ENCODE measurements at places on chromosomes 2 and 18. TPM values are rescaled to one million over a fixed set of nuclear protein-coding genes. Genes with fewer than 3 reads are reported as not detected.

- peak overlapping the region; percentile 99 for H3K27ac ChIP-seq
- DNase-seq, result no peak
- H3K4me1 ChIP-seq, result peaks cover 41% of the 10 kb centered on the region
- H3K27me3 ChIP-seq, result no peaks in the 10 kb centered on the region
Observed at GRCh38 chr2:84880395-84880644, 564 bp downstream of the TRABD2A start.

DNA sequence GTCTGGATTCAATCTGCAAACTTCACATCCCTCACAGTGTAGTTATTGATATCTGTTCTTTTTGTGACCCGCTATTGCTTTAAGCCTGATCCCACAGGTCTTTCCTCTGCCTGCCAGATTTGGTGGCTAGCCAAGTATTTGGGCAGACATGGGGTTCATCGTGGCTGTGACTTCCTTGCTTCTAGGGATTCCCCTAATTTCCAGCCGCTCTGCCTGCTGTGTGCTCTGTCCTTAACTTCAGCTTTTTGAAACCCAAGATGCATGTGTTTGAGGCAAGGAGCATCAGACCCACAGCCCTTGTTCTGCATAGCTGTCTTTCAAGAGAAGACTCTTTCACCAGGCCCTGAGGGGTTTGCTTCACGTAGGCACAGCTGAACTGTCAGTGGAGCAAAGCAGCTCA, 54.2 kb downstream of the NCAPH start:
- no peak overlapping the region for H3K27ac ChIP-seq
- DNase-seq, result no peak
- H3K4me3 ChIP-seq, result no peak overlapping the region

GRCh38 chr18:75612456-75612855, 185.0 kb upstream of the SMIM21 start:
- no peak overlapping the region for H3K27ac ChIP-seq
- peaks cover 13% of the 10 kb centered on the region for H3K27me3 ChIP-seq
- no peaks in the 10 kb centered on the region for H3K4me1 ChIP-seq
- no peak for DNase-seq
- H3K36me3 ChIP-seq, result no peaks in the 10 kb centered on the region
- H3K4me3 ChIP-seq, result no peak overlapping the region

DNA sequence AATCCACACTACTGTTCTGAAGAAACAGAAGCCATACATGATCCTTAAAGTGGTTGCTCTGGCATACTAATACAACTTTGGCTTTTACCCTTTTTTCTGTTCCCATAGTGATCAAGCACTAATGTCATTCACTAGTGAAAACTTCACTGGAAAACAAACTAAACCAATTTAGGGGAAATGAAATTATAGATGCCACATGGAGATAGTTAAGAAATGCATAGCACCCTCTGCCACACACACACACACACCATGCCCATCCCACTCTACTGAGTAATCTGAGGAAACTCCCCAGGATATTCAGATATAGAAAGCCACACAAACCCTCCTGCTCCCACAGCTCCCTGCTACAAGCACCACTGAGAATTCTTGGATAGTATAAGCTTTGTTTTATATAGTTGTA, 39.1 kb downstream of the SLC3A1 start:
- no peaks in the 10 kb centered on the region for H3K27me3 ChIP-seq
- DNase-seq, result no peak
- no peak overlapping the region for H3K4me3 ChIP-seq
- no peaks in the 10 kb centered on the region for H3K4me1 ChIP-seq
- H3K27ac ChIP-seq, result no peak overlapping the region

DNA sequence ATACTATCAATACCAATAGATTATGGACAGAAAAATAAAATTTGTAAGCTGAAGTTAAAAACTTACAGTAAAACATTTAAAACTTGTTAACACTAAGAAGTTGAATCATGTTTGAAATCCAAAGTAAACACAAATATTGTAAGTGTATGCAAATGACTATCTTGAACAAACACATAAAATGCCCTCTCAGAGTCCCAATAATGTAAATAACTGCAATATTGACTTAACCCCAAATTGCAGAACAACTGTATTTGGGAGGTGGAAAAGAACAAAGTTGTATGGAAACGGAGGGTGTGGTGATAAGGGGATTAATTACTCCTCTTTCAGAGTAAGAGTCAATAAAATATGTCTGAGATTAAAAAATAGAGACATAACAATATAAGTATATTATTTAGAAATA, 140.0 kb upstream of the NOL4 start:
- no peak overlapping the region for H3K27ac ChIP-seq
- H3K4me1 ChIP-seq, result no peaks in the 10 kb centered on the region
- no peak for DNase-seq
- H3K36me3 ChIP-seq, result no peaks in the 10 kb centered on the region
- H3K4me3 ChIP-seq, result no peak overlapping the region
- no peaks in the 10 kb centered on the region for H3K27me3 ChIP-seq

LYG1 gene
- not detected for polyA plus RNA-seq

IL1A gene
- not detected for polyA plus RNA-seq

Measured in naive thymus-derived CD8-positive, alpha-beta T cell (primary cell).